ENCODE measurements at places on chromosomes 2 and 18.
A peak's percentile ranks its signal among the peaks of the same experiment; 100 is the strongest.

DNA sequence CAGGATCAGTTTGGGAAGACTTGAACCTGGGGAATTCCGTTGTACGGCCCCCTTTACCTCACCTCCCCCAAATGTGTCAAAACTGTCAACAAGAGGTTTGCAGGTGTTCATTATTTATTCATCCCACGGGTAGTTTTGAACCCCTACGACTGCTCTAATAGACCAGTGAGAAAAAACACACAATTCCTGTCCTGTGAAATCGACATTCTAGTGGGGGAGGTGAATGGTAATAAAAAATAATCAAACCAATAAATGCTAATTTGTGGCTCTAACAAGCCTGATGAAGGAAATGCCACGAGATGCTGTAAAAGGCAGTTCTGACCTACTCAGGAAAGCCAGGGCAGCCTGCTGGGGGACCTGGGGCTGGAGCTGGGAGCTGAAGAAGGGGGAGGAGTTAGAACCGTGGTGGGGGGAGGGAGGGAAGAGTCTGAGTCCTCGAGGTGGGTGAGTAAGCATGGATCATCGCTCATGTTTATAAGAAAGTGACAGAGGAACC, 463 bp upstream of the DNAJB2 start:
- DNase-seq: no peak

DNA sequence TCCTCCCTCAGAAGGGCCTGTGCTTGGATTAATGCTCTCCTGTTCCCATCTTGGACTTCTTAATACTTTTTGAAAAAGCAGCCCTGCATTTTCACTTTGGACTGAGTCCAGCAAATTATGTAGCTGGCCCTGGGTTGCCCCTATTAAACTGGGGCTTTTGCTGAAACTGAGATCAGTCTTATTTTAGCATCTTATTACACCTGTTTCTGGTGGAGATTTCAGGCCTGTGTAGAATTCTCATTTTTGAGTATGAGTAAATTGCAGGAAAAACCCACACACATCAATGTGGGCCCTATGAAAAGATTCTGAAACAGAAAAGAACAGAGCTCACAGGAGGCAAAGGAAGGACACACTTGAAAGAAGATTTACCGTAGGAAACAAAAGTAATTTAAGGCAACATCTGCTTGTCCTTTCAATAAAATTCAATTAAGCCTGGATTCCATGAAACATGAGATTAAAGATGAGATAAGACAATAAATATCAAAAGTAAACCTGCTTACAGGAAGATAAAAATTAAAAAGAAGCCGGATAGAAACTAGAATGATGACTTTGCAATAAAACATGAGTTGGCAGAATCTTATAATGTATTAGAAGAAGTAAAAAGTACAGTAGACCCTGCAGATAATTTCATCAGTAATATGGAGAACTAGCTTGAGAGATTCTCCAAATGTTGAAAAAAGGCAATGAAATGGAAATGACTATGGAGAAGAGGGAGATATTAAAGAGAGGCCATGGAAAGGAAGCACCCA, 90.7 kb upstream of the GCFC2 start:
- no peak for DNase-seq

DNA sequence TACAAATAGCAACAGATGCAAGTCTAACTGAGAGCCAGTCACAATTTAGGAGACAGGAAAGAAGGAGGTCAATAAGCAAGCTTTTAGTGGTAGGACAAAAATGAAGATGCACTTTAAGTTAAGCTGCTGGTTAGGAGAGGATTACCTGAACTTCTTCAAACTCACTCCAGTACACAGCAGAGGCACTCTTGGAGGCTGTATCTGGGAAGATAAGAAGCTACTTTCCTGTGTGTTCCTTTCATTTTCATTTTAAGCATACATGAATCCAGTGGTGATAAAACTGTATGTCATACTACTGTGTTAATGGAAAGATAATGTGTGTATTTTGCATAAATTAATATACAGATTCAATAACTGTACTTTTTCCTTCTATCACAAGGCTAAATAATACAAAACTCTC, 49.6 kb downstream of the HYCC2 start:
- DNase-seq: peak; percentile 6

DNA sequence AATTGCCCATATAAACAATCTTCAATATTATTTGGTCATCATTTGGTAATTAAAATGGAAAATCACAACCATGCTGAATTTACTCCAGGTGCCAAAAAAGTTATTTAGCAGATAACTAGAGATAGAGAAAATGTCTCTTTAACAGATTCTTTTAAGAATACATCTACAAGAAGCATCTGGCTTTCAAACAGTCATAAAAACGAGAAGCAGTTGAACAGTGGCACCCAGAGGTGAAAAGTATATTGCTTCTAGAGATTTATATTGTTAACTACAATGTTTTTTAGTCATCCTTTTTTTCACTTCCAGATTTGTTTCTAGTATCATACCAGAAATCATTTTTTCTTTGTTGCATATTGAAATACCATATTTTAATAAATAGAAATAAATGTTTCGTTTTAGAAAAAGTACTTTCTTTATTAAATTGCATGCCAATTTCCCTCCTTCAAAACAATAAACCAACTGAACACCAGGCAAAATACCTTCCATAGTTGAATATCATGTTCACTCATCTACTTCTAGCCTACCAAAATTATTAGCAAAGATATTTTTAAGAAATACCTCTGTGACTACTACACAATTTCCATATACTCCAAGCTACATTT, 65.4 kb upstream of the HNRNPA3 start:
- no peak for DNase-seq

DNA sequence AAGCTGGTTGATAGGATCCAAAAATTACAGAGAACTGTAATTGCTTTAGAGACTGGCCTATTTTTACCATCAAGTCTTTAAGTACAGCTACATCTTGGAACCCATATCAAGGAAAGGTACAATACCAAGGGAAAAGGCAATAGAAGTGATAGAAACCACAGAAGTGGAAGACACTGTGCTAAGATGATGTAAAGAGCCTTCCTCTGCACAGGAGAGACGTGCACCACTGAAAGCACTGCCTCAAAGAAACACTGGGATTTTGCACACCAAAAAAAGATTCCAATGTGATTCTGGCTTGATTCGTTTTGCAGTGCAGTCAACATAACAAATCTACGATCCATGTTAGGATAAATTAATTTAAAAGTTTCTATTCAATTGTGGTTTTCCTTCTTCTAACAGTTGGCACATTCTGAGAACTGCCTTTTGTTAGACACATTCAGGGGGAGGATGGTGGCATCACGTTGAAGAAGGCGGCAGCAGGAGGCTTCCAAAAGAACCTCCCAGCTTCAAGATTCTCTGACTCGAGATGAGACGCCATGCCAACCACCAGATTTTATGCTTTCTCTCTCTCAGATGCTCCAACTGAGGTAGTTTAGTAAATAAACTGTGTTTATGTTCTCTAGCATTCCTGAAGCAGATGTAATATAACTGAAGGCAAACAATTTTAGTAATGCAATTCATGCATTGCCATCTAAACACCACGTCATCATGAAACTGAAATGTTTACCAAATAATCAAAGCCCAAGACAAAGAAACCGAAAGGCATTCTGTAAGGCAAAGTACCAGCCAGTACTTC, 102.9 kb downstream of the BCL2 start:
- DNase-seq: peak; percentile 51

- no peak for DNase-seq
Measured at GRCh38 chr2:124018890-124019289, 6.2 kb upstream of the CNTNAP5 start.

DNA sequence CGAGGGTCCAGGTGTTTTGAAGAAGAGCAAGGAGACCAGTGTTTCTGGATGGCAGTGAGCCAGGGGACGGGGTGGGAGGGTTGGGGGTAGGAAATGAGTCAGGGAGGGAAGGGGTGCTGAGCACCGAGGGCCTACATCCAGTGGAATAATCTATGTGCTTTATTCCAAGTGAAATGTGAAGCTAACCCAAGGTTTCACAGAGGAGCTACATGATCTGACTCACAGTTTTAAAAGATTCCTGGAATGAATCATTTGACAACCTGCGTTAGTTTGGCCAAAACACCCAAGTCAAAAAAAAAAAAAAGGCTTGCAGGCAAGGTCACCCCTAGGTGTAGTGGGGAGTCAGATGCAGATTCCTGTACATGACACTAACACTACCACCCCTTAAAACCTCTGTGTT, 419.7 kb upstream of the MEX3C start:
- DNase-seq: no peak

GRCh38 chr2:27655155-27655951, 8.1 kb downstream of the SUPT7L start:
- DNase-seq: no peak

DNA sequence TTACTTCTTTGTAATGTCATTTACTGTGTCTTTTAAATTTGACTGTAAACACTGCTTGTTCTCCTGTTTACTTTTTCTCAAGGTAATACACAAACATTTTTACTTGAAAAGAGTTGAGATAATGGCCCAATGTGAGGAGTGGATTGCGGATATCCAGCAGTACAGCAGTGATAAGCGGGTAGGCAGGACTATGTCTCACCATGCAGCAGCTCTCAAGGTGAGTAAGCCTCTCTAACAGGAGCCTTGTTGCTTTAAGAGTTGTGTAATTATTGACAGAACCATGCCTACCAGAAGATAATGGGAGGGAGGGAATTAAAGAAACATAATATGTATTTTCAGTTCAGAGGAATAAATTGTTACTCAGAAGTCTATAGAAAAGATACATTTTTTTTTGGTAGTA, 16.5 kb upstream of the TTC27 start:
- DNase-seq: no peak

DNA sequence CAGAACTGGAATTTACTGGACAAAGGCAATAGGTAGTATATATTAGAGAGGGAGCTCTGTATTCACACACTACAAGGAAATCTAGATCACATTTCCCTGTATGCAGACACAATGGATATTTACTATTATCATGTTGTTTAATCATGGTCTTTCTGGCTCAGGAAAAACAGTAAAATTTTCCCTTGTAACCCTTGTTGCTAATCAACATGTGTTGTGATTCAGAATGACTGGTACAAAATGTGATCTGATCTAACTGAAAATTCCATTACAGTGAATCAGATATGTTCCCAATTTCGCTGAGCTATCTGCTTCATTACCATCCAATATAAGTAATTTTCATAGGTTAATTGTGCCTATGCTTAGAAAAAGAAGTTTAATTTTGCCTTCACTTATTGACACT, 1109.7 kb downstream of the LRP1B start:
- no peak for DNase-seq

DNA sequence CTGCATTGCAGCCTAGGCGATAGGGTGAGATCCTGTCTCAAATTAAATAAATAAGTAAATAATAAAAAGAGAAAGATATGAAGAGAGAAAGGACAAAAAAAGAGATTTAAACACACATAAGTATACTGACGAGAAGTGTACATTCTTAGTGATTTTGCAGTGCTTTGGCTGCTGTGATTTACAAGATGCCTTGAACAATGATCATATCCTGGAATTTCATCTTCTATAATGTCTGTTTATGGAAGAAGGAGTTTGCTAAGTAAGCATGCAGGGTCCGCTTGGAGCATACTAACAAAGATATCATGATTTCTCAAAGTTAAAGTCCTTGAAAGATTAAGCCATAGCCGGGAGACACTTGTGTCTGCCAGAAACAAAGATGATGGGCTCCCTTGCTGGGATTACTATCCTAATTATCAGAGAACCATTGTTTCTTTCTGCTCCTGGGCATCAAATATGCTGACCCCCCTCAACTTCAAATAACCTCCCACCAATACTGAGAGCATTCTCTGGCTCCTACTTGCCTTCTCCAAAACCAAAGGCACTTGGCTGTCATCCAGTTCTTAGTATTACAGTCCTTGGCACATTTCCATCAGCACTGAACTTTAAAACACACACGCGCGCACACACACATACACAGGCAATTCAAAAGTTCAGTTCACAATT, 47.5 kb upstream of the STAM2 start:
- no peak for DNase-seq
